ENCODE measurements at places on chromosomes 2 and 18.

DNA sequence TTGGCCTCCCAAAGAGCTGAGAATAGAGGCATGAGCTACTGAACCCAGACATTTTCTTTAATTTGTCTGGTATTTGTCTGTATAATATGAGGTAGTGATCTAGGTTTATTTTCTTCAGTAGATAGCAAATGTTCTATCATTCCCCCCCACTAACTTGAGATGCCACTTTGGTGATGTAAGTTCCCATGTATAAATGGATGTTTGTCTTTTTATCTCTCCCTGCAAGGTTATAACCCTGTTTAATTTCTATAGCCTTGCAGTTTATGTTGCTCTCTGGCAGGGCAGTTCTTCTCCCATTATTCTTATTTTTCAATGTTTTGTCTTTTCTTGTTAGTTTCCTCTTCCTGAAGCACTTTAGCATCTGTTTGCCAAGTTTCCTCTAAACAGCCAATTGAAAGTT lies 39.1 kb upstream of the MAP4K4 start:
- no peak for DNase-seq

DNA sequence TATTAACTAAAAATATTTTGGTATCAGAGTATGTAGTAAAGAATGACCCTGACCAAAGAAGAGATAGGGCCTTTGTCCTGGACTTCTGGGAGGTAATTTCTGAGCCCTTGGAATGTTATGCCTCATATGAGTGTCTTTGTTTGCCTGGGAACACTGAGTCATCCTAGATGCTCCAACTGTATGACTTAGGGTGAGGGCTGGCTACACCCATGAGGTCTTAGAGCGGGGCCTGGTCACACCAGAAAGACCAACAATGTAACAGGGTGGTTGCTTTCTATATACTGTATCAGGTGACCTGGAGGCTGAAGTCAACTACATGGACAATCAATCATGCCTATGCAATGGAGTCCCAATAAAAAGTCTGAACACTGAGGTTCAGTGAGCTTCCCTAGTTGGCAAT lies 253.1 kb downstream of the MBD2 start:
- no peak for DNase-seq

- no peak for DNase-seq
Observed at GRCh38 chr18:56728741-56729140, 77.6 kb downstream of the WDR7 start.

DNA sequence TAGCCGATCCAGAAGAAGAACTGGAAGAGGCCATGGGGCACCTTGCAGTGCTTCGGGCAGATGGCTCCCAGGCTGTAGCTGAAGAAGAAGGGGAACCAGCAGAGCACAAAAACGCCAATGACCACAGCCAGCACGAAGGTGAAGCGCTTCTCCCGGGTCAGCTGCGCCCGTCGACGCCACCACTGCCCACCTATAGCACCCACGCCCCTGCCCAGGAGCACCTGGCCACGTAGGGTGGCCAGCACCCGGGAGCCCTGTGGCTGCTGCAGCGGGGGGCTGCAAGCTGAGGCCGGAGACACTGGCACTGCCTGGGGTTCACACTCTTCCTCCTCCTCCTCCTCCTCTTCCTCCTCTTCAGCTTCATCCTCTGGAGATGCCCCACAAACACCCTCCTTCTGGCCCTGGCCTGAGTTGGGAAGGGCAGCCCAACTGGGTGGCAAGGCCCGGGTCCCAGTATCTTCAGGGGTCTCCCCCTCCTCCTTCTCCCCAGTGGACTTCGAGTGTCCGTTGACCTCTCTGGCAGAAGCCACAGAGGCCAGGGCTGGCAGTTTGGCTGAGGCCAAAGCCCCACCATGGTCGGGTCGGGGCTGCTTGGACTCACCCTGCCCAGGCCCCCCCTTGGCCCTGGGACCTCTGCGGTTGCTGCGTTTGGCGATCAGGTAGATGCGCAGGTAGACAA lies 1.3 kb downstream of the ADRA2B start:
- no peak for DNase-seq
